Islet precursor cell (in vitro differentiated cells): ENCODE measurements at places on chromosomes 6 and 20.

GRCh38 chr6:107328081-107328480 lies 131.3 kb downstream of the PDSS2 start:
- DNase-seq: no peak

- DNase-seq: no peak
Measured at GRCh38 chr6:79796197-79796596, 151.2 kb downstream of the ELOVL4 start.

- no peak for DNase-seq
Measured at GRCh38 chr20:51759769-51760510, 8.2 kb downstream of the ATP9A start.

DNA sequence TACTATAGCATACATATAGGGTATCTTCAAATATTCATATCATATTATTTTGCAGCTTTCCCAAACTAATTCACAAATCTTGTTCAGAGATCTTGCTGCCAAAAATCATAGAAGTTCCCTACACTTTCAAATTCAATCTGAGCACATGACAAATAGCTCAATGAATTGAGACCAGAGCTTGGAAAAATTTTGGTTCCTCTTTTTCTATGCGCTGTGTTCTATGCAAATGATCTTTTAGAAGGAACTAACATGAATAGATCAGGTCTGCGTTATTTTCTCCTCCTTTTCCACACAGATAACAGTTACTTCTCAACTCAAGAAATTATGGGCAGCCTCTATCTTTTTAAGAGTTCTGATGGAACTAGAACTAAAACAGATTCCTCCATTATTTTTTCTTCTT lies 316.3 kb downstream of the ARHGAP18 start:
- DNase-seq: no peak

DNA sequence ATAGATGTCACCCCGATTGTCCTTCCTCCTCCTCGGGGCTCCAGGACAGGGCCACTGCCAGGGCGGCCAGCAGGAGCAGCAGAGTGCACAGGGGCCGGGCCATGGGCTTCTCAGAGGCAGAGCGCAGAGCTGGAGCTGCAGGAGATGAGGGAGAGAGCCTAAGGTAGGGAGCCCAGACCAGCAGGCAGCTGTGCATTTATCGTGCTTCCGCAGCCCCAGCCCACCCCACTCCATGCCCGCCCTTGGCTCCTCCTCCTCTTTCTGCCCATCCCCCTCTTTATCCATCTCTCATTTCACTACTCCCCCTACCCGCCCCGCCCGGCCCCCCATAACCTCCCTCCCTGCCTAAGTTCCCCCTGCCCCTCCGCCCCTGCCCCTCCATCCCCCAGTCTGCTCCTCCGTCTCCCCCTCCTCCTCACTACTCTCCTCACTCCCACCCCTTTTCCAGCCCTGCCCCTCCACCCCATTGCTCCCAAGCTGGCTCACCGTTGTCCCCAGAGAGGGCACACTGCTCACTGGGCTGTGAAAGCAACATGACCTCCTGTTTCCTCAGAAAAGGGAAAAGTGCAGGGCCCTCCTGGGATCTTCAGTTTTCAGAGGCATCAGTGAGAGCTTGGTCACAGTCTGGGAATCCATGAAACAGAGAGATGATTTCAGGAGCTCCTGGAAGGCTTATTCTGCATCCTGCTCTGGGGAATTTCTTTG lies 25.5 kb upstream of the CST1 start:
- peak; percentile 50 for DNase-seq

- DNase-seq: no peak
Measured at GRCh38 chr6:113653275-113653674, 203.9 kb upstream of the MARCKS start.

- no peak for DNase-seq
Measured at GRCh38 chr6:154478021-154478700, 32.3 kb downstream of the CNKSR3 start.

DNA sequence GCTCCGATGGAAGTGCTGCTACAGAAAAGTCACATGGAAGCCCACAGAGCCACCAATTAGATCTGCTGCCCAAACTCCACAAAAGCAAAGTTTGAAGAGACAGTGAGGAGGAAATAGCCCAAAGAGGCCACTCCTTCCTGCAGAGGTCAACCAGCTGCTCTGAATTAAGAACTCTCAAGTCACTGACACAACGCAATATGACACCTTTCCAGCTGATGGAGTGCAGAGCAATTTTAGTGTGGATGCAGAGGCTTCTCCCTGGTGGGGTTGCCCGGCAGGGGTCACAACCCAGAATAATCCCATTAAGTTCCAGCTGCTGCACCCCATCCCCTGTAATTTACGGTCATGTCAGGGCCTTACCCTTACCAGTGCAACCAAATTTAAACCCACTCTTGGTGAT lies 361.9 kb upstream of the JARID2 start:
- DNase-seq: no peak

GRCh38 chr6:22248513-22249308 lies 48.1 kb downstream of the PRL start:
- no peak for DNase-seq

DNA sequence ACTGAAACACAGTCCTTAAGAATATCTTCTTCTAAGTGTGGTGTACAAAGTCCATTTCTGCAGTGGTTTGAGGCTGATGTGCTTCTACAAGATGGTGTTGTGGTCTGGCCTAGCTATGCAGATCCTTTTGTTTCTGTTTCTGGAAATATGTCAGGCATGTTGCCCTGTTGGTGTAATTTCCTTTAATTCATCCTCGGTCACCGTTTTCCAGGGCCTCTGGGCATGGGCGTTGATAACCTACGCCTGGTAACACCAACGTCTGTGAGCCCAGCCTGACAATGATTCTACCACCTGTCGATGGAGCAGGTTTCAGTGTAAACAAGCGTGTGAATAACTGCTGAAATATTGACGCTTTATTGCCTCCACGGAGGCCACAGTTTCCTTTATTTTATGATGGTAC lies 33.3 kb upstream of the AFDN start:
- DNase-seq: peak; percentile 76

DNA sequence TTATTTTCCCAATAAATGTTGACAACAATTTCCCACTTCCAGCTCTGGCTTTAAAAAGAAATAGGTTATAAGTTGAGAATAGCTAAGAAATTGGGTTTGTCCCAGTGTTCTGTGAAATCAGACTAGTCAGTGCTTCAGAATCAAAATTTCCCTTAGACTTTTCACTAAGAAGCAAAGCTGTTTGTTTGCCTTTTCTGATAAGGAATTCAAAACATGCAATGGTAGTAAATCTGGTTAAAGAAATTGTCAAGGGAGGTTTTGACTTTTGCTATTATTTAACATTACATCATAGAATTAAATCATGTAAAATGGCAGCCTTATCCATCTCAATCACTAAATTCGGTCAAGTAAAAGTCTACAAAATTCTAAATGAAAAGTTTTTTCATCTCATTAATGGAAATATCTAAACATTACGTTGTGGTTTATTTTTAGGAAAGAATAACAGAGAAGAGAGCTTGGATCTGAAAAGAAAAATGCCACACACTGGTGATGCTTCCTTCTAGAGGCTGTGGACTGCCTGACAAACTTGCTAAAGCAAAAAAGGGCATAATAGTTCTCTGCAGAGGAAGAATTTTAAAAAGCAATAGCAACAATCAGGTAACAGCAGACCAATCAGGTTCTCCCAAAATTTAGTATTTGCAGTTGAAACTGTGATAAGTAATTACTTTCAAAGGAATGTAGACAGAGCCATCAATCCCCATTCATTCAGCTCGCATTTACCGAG lies 36.4 kb downstream of the PLAGL1 start:
- no peak for DNase-seq

GRCh38 chr6:43740961-43741764 lies 28.8 kb upstream of the VEGFA start:
- DNase-seq: peak; percentile 59

DNA sequence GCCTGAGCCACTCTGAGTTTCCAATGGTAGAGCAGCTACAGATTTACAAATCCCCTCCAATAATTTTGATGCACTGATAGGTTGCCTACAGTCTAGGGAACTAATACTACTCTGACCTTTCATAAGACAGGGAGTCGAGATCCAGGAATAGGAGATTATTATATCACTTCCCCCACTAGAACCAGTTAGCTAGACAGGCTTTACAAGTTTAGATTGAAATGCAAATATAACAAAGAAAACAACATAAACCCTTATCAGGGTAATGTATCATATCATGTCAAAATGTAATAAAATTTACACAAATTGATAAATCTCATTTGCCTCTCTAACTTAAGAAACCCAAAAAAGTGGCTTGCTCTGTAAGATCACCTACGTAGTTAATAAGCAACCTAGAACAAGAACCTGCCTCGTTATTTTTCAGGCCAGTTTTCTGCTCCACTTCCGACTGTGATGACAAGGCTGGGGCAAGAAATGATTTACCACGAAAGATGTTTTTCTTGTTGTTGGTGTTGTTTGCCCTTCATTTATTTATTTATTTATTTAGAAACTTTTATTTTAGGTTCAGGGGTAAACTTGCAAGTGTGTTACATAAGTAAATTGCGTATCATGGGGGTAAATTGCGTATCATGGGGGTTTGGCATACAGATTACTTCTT lies 504.2 kb upstream of the ID4 start:
- no peak for DNase-seq

GRCh38 chr6:109498052-109498451 lies 15.0 kb upstream of the ZBTB24 start:
- DNase-seq: no peak

DNA sequence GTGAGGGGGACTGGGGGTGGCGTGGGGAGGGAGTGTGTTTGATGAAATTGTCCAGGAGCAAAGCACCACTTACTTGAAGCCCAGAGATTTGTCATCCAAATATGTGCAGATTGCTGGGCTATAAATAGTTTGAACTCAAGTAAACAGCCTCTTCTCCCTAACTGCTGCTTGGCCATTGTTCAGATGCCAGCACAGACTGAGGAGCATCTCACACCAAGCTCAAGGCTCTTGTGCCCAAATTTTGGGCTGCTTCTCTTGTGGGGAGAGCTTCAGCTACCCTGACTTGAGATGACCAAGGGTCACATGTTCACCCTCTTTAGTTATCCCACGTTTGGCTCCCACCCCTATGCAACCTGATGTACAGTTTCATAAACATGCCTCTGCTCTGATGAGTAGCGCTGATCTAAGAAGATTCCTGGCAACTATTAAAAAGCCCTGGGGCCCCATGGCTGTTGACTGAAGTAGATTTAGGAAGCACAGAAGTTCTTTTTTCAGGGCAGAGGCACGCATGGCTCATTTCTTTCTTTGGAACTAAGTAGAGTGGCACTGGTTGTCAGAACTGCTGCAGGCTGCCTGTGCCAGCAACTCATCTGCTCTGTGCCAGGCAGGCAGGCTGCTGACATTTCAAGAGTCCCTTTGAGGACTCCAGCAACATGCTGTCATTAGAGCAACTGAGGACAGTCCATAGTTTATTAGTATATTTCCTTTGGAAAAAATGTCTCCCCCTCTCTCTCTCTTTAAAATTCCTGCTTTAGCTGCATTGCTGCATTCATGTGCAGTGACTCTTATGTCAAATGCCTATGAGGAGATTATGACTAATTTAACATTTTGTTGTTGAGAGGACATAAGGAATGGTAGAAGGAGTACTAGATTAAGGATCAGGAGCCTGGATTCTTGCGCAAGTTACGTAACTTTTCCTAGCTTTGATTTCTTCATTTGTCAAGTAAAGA lies 9.6 kb upstream of the PKIG start:
- DNase-seq: peak; percentile 53
